Activated CD8-positive, alpha-beta memory T cell treated with anti-CD3 and anti-CD28 coated beads for 1 hour (primary cell): ENCODE measurements at places on chromosomes 1 and 21.

DNA sequence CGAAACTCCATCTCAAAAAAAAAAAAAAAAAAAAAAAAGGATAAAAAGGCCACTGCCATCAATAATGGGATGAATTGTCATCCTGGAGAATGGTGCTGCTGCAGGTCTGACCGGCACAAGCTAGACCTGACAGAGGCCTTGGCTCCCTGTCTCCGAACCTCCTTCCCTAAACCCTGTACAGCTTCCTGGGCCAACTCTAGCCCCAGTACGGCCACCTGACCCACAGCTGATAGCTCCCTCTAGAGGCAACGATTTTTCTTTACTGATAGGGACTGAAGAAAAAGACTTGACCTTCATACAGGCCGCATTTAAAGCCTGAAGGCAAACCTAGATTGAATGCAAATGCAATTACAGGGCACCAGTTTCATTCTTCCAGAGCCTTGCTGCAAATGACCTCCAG is 30.7 kb downstream of the NOL9 start:
- DNase-seq = no peak

DNA sequence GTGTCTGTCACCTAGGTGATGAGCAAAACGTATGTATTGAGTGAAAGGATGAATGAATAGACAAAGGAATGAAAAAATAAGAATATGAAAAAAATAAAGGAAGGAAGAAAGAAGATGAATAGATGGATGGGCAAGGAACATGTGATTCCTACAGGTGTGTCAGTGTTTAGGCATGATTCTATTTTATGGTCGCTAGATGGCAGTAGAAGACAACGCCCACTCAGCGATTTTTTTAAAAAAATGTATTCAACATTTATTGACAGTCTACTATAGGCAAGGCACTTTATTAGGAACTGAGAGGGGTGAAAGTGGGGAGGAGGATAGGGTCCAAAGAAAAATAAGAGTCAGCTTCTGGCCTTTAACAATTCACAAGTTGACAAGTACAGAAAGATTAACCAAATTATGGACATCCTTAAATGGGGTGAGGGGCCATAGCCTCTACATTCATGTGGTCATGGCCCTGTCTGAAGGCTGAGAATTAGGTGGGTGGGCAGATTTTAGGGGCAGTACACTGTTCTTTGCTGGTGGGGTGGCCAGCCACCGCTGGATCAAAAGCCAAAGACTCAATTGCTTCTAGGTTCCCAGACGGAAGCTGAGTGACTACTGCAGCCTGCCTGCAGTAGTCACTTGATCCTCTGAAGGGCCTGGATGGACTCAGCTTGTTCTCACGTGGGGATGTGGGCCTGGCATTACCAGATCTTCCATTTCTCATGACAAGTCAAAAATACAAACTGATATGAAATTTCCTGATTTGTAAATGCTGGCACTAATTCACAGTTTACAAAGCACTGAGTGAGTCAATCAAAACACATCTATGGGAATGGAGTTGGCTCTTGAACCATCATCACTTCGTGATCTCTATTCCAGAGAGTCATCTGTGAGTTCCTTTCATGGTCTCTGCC is 83.9 kb downstream of the FASLG start:
- DNase-seq = no peak

DNA sequence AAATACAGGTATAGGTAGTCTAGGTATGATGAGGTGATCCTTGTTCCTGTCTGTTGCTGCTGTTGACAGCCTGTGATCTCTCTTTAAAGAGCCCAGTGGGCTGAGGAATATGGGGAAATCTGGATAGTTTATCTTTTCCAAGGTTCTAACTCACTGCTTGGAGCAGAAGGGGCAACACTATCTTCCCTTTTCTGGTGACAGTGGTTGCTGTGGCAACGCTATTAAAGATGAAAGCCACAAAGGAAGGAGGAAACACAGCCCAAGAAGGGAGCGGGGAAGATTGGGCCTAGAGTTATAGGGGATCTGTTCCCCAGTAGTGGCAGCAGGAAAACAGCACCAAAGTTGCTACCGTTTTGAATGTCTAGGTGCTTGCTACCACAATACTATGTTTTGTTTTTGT is 8.8 kb downstream of the PCP4L1 start:
- DNase-seq = no peak

DNA sequence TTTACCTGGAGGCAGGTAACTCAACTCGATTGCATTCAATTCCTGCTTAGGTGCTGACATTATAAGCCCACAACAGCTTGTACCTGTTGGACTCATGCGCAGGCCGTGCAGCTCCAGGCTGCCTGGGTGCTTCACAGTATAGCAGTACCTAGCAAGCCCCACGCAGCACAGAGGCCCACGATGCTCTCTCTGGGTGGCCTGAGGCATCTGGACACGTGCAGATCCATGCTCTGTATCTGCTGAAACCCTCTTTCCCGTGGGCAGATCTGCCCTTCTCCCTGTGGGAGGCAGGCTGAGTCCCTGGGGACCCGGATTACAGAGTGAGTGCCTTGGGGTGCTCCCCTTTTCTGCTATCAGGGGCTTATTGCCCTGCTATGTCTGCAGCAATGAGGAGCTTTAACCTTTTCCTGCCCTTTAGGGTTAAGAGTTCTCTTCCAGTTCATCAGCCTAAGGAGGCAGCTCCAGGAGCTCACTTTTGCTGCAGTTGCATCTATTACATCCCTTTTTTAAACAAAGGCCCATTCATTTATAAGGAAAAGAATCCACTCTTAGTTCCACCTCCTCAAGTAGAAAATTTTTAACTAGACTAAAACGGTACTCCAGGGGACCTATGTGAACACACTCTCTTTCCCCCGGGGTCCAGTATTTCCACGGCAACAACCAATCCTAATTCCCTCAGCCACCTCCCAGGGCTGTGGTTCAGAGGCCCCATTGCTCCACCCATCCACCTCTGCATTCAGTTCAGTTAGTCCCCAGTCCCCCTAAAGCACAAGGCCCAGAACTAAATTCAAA is 19.3 kb downstream of the ITPKB start:
- DNase-seq = no peak

GRCh38 chr1:7847599-7847998 is 5.3 kb downstream of the UTS2 start:
- no peak for DNase-seq

- no peak for DNase-seq
Measured at GRCh38 chr1:178940068-178940765, 69.3 kb upstream of the ANGPTL1 start.

- DNase-seq = no peak
Measured at GRCh38 chr1:48784301-48784700, 7.6 kb upstream of the BEND5 start.

- no peak for DNase-seq
Measured at GRCh38 chr1:150511551-150511950, 3.6 kb downstream of the ECM1 start.

GRCh38 chr1:243346468-243346867 is 90.6 kb downstream of the SDCCAG8 start:
- DNase-seq = no peak
